ENCODE measurements at places on chromosomes 7 and 10.
A peak's percentile ranks its signal among the peaks of the same experiment; 100 is the strongest.

GRCh38 chr7:73861305-73861704, 346 bp downstream of the TMEM270 start:
- DNase-seq: no peak

GRCh38 chr10:91576096-91576545, 56.8 kb downstream of the PPP1R3C start:
- DNase-seq: no peak

- DNase-seq: no peak
These were observed 76.5 kb upstream of the ARID5B start for GRCh38 chr10:61825001-61825400.

GRCh38 chr7:27972276-27972675, 208.3 kb downstream of the JAZF1 start:
- DNase-seq: no peak

DNA sequence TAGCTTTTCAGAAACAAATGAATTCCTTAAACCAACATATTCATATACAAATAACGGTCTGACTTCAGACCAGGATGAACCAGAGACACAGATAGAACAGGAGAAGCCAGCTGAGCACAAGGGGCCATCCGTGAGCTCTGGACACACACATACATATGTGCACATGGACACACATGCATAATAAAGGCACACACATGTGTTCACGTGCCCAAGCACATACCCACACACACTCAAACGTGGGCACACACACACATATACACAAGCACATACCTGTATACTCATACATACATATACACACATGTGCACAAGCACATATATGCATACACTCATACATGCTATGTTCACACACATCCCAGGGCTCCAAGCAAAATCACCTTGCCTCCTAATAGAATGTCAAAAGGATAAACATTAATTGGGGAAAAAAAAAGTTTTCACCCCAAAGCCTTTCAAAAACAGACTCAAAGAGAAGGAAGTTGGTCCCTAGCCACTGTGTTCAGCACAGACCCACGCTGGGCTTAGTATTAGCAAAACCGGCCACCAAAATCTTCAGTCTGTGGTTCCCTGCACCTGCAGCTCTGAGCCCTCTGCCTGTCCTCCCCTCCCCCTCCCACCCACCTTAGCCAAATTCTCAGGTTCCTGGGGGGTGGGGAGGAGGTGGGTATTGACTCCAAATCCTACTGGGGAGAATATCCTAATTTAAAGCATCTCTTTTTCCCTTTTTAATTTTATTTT, 100.4 kb upstream of the MACROH2A2 start:
- no peak for DNase-seq

DNA sequence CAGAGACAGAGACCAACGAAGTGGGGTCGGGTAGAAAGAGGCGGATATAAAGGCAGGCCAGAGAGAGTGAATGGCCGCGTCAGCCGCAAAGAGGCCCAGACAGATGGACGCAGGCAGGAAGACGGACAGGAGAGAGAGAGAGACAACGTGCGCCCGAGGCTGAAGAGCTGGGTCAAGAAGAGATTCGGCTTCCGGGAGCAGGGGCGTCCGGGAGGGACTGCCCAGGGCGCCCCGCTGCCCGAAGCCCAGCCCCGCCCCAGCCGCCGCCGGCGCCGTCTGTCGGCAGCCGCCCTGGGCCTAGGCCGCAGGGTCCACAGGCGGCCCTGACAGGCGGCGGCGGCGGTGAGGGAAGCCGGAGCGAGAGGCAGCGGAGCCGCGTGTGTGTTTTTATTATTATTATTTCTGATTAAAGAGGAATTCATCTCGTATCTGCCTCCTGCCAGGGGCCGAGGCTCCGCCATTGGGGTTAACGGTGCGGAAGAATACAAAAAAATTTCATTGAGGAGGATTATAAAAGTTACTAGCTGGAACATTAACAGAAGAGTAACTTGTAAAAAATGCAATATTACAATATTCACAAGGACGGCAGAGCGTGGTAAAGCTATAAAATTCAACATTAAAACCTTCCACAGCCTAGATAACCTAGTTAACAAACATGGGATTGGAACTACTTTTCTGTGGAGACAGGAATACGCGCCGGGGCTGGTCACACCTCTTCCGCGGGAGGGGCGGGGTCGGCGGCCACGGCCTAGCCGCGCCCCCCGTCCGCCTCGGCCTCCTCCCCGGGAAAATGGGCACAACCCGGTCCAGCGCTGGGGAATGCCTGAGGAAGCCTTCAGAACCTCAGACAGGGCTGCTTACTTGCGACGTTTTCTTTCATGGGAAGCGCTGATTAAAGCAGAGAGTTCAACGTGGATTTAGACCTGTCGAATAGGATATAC, 29.7 kb upstream of the PAX2 start:
- DNase-seq: no peak

DNA sequence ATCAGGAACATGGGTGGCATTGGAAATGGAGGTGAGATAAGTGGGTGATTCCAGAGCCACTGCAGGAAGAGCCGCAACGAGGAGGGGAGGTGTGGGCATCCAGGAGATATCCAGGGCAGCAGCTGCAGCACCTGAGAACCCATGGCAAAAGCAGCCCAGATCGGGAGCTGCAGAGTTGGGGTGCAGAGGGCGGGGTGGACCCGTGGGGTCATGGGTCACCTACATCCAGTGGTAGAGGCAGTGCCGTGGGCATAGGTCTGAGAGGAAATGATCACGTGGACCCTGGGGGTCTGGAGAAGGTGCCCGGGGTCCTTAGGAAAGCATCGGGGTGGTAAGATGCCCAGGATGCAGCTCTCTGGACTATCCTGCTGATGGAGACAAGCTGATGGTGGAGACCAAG, 530.0 kb downstream of the GLRX3 start:
- DNase-seq: no peak

GRCh38 chr10:3681642-3682554, 103.1 kb downstream of the KLF6 start:
- DNase-seq: no peak

- DNase-seq: no peak
These were observed 16.9 kb downstream of the ZNF713 start for GRCh38 chr7:55903985-55904759.

DNA sequence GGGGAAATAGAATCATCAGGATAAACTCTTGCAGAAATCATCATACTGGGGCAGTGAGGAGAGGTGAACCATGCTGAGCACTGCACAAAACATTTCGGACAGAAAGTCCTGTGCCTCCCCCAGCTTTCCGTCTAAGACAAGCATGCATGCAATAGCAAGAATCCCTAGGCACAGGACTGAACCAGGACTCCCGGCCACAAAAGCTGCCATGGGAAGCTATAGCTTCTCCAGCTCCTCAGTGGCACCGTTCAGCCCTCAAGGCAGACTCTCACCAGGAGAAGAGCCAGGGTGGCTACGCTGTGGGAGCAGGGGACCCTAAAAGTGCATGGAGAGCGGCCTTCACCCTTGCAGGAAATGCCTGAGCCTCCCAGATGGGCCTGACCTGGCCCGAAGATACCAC, 70.8 kb downstream of the ASB13 start:
- peak; percentile 59 for DNase-seq

GRCh38 chr7:114409750-114410149, 4.9 kb upstream of the FOXP2 start:
- peak; percentile 47 for DNase-seq

GRCh38 chr10:61812052-61812721, 89.3 kb upstream of the ARID5B start:
- DNase-seq: no peak

GRCh38 chr7:155947051-155947450, 134.8 kb upstream of the SHH start:
- DNase-seq: peak; percentile 19

DNA sequence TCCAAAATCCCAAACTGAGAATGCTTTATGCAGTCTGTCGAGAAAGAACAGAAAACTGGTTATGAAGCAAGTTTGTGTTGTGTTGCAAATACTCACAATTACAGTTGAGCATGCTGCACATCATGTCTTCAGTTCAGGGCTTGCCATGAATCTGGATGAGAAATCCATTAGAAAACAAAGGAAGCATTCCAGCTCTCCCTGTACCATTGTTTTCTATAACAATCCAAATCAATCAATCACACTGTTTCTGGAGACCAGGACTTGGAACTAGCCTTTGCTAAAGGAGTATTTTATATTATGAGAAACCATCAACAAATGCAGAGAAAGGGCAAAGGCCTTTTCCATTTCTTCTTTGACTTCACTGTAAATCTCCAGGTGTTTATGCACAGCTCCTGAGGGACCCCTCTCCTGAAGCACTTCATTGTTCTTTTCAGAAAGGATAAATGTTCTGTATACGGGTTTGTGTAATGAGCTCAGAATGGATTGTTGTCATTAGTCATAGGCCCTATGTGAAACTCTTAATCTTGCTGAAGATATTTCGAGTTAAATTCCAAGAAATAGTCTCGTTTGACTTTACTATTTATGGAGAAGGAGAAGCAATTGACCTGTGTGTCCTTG, 364.7 kb upstream of the POM121L12 start:
- DNase-seq: no peak

DNA sequence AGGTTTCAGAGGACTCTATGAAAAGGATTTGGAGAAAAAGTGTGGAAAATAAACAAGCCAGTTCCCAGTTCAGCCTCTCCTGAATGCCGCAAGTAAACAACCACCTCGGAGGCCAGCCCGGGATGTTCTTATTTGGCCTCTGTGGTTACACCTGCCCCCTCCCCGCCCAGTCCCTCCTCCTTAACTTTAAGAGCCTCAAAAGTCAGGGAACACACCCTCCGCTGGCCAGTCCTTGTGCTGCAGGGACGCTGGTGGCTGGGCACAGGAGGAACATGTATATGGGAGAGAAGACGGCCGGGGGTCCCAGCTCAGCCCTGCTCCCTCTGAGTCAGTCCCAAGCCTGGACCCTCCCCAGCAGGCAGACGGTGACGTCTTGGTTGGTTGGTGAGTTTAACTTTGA, 6.1 kb downstream of the CHST3 start:
- DNase-seq: no peak

GRCh38 chr10:128859738-128860386, 607.2 kb upstream of the MGMT start:
- DNase-seq: peak; percentile 47

GRCh38 chr10:26682931-26683330, 14.6 kb upstream of the PDSS1 start:
- DNase-seq: no peak

DNA sequence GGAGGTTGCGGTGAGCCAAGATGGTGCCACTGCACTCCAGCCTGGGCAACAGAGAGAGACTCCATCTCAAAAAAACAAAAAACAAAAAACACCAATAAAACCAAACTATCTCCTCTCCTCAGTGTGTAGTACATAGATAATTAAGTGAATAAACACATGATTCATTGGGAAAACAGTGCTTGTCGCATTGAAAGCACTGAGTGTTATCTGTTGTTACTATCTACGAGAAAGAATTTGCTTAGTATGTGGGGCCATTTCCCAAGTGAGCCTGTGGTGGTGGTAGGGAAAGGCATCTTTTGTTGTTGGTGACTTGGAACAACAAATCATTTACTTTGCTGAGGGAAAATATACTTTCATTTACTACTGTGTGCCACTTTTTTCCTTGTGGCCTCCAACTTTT, 42.6 kb downstream of the RSBN1L start:
- DNase-seq: peak; percentile 48

GRCh38 chr7:111232249-111233084, 141.5 kb downstream of the LRRN3 start:
- DNase-seq: peak; percentile 74

GRCh38 chr7:74396993-74397392, 56.7 kb upstream of the GTF2IRD1 start:
- DNase-seq: no peak

DNA sequence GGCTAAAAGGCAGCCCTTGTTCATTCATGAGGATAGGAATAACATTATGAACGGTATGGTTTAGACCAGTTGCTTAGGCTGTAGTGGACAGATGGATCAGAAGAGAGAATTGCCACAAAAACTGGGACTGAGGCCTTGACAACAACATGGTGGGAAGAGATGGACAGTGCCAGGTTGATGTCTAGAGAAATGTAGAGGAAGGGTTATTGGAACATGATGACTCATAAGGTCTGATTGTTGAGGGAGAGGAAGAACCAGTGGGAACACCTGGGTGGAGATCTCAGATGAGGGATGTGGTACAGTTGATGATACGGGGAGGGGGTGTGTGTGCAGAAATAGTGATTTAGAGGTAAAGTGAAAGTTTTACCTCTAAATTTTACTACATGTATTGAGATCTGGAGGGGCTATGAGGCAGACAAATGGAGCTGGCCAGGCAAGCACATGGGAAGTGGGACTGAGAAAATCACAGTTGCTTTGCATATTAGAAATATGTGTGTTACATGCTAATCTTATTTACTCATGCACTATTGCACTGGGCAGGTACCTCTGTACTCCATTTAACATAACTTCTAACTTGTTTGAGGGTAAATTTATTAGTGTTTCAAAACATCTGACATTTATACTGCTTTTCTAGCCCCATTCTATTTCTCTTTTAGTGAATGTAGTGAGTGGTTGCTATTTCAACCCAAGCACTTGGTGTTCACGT, 65.6 kb downstream of the PLCE1 start:
- DNase-seq: no peak

- DNase-seq: no peak
These were observed 109.1 kb downstream of the NT5C2 start for GRCh38 chr10:103083977-103084320.

- no peak for DNase-seq
These were observed 9.0 kb upstream of the EBF3 start for GRCh38 chr10:129972966-129973673.
